ENCODE measurements at places on chromosomes 1 and 21.

GRCh38 chr1:66159800-66160199 is 367.1 kb downstream of the PDE4B start:
- no peak for DNase-seq

- DNase-seq, result no peak
These were observed 102.3 kb downstream of the OSBPL9 start for GRCh38 chr1:51719146-51719545.

GRCh38 chr1:31790641-31791091 is 25.2 kb downstream of the SPOCD1 start:
- DNase-seq, result no peak

- DNase-seq, result no peak
These were observed 18.6 kb upstream of the BCL10 start for GRCh38 chr1:85295006-85295431.

- no peak for DNase-seq
These were observed 15.1 kb downstream of the POU3F1 start for GRCh38 chr1:38031513-38031866.

- no peak for DNase-seq
These were observed 12.9 kb upstream of the SLAMF7 start for GRCh38 chr1:160726114-160726497.

GRCh38 chr1:202752774-202753173 is 42.5 kb upstream of the SYT2 start:
- DNase-seq, result no peak

- DNase-seq, result peak; percentile 61
These were observed 3.2 kb upstream of the NPL start for GRCh38 chr1:182786223-182786994.

- peak; percentile 81 for DNase-seq
These were observed 16.6 kb downstream of the RHBG start for GRCh38 chr1:156385534-156386031.

DNA sequence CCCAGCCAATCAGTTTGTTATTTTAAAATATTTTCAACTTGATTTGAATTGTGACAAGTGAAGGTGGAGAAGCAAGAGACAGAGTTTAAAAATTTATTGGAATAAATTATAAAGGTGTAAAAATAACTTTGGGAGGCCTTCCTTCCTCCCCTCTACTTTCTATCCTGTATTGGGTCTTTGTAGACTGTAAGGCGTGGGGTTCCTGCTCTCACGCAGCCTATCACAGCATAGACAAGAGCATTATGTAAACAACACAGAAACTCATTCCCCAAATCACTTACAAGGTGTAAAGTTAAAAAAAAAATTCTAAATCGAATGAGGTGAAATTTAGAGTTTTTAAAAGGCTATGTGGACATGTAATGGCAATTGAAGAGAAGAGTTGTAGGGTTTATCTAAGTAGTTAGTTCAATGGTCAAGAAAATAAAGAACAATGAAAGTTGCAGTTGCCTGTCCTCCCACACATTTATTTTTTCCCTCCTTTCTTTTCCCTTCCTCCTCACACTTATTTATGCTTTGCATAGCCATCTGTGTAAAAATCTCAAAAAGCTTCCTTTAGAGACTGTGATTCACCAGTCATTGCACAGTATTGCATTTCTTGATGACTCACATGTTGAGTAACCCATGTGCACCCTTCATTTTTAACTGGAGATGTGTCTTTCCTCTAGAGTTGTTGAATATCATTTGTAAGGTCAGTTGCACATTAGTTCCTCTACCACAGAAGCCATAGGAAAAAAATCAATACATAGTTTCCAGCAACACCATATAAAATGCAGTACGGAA is 242.2 kb downstream of the PTPRC start:
- no peak for DNase-seq

DNA sequence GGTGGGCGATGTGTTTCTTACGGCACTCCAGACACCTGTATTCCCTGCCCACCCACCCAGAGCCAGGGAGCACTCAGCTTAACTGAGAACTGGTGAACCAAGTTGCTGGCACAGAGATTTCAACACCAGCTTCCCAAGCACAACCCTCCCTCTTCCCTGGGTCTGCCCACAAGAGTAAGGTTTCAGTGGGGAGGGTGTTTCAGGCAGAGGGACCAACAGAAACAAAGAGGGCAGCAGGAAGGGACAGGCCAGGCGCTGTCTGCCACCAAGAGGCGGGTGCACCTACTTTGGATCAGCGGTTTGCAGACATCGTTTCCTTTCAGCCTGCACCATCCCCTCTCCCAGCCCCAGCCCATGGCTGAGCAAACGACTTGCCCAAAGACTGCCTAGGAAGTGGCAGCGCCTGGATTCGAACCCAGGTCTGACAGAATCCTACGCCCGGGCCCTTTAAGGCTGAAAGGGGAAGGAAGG is 21.9 kb upstream of the ALDH4A1 start:
- peak; percentile 52 for DNase-seq

- no peak for DNase-seq
These were observed 97.6 kb downstream of the CC2D1B start for GRCh38 chr1:52268372-52268771.

GRCh38 chr1:57819893-57820292 is 396.0 kb upstream of the DAB1 start:
- DNase-seq, result no peak

DNA sequence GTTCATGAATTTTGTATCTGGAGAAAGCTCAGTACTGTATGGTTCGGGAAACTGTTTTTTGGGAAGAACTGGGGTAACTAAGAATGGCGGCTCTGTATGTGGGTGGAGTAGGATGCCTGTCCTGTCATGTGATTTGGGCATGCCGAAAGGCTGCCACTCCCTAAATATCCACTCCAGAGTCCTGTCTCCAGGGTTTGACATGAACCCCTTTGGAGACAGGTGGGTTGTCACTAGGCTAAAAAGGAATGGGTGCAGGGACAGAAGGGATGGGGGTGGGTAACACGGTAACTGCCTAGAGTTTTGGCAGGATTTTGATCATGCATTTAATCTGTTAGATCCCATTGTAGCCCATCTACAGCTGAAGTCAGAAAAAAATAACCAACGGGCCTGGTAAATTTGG is 150.1 kb downstream of the KCNJ6 start:
- no peak for DNase-seq

GRCh38 chr1:85599076-85599491 is 18.5 kb downstream of the CCN1 start:
- DNase-seq, result no peak

DNA sequence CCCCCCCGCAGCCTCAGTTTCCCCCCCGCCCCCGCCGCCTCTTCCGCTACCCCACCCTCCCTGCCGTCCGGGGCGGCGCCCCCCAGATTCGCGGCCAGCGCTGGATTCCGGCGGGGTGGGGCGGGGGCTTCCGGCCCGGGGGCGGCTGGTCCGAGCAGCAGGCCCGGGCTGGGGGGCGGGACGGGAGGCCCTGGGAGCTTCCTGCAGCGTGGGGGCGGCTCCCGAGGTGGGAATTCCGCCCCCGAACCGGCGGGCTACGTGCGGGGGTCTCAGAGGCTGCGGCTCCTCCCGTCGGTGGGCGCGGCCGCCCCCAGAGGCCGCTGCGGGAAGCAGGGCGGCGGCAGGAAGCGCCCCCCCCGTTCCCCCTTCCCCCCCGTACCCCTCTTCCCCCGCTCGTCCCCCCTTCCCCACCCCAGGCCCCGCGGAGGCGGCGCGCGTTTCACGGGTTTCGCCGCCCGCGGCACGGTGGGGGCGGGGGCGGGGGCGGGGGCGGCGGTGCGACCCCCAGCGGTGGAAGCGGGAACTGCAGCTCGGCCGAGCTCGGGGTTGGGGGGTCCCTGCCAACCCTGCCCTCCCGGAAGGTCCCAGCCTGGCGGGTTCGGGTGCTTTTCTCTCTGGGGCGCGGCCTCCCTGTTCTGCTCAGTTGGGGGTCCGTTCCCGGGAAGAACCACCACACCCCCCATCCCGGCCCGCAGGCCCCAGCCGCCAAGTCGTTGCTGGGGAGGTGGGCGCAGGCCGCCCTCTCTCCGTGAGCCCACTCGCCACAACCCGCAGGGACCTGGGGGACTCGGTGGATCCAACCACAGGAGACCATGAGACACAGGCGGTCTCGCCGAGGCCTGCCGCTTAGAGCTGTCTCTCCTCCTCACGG is 76.3 kb downstream of the MORN1 start:
- DNase-seq, result peak; percentile 72

GRCh38 chr1:112575154-112575804 is 43.7 kb downstream of the ST7L start:
- DNase-seq, result no peak

GRCh38 chr1:230084408-230085177 is 17.6 kb downstream of the GALNT2 start:
- DNase-seq, result peak; percentile 43

GRCh38 chr1:220556641-220557040 is 28.7 kb downstream of the MARK1 start:
- no peak for DNase-seq
